ENCODE measurements at places on chromosomes 1 and 21.

DNA sequence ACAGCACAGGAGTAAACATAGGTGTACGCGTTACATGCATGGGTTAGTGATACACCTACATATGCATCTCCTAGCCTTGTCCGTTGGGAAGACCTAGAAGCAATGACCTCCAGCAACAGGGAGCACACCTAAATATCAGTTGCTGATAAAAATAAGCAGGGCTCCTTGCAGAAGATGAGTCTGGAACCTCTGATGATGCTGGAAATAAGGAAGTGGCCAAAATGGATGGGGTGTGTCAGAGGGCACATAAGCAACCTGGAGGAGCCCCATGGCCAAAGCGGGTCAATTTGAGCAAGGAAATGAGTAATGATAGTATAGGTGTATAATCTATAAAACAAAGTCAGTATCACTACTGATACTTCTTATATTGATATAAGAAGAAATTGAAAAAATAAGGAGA is 13.7 kb downstream of the ADARB1 start:
- DNase-seq: no peak

DNA sequence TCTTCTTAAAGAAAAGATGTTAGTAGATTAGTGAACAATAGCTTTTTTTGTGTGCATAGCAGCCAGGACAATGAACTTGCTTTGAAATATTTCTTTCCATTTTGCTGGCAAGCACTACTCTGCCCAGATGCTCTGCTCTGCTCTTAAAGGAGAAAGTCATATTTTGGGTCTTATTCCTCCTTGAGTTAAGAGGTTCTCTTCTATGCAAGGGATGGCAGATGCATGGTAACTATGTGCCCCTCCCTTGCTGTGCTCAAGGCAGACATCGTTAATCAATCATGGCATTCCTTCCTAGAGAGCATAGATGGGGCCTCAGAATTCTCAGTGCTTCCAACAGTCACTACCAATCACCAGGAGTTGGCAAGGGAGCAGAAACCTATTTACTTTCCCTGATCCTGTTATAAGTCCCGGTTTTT is 27.6 kb downstream of the NIPAL3 start:
- peak; percentile 56 for DNase-seq

DNA sequence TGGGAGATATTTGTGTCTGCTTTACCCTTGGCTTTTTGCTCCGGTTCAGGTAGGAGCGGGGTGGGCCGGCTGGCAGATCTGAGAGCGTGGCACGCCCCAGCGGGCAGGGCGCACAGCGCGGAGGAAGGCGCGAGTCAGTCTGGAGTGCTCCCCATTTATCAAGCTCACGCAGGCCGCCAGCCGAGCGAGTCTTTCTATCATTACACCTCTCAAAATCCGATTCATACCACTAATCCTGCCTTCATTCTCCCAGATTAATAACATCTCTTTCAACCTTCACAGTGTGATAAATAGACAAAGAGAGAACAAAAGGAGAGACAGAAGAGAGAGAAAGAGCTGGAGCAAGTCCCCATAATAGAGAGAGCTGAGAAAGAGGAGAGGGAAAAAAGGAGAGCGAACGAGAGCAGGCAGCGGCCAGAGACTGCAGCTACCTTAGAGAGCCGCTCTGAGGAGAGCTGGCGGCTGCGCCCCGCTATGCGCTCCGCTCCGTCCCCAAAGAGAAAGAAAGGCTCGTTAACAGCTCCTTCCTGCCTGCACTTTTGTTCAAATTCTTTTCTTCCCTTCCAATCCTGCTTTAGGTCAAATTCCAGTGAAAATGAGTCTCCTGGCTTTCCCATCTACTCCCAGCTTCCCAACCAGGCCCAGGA is 48.0 kb downstream of the DMAP1 start:
- no peak for DNase-seq

GRCh38 chr1:114024049-114024448 is 44.8 kb downstream of the OLFML3 start:
- DNase-seq: no peak

DNA sequence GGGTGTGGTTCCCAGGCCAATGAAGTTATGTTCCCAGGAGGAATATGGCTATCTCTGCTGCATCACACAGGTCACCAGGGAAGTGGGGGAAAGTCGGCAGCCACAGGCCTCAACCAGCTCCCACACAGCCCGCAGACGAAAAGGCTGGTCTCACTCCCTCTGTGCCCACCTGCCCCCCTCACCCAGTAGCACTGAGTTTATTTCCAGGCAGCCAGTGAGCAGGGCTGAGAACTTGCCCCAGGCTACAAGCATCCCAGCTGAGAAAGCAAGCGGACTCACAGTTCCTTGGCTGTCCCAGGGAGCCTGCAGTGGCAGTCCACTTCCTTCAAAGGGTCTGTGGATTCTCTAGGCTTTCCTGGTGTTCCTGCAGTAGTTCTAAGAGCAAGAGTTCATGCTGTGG is 68.9 kb downstream of the SLC5A9 start:
- DNase-seq: no peak

- DNase-seq: no peak
Measured at GRCh38 chr1:212485571-212485912, 52.8 kb downstream of the NENF start.

GRCh38 chr1:222911866-222912265 is 97.0 kb downstream of the DISP1 start:
- no peak for DNase-seq

DNA sequence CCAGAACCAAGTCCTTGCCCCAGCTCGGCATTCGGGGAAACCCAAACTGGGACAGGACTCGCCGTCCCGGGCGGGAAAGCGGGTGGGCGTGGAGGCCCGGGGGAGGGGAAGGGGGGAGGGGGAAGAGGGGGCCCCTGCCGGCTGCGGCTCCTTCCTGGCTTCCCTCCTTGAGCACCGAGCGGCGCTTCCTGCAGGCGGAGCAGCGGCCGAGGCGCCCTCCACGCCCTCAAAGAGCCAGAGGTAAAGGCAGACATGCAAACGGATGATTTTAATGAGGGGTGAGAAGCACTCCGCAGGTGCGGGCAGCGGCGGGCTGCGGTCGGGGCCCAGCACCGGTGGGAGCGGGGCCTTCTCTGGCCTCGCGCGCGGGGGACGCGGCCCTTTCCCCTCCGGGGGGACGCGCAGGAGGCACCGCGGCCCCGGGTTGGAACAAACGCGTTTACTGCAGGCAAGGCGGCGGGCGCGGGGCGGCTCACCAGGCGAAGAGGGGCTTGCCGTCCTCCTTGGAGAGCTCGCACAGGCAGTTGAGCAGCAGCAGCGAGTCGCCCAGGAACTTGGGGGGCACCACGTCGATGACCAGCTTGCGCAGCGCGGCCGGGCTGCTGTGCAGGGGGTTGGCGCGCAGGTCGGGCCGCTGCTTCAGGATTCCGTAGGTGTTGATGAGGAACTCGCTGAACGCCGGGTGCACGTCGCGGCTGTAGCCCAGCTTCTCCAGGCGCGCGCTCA is 5.7 kb upstream of the FTCD start:
- no peak for DNase-seq

DNA sequence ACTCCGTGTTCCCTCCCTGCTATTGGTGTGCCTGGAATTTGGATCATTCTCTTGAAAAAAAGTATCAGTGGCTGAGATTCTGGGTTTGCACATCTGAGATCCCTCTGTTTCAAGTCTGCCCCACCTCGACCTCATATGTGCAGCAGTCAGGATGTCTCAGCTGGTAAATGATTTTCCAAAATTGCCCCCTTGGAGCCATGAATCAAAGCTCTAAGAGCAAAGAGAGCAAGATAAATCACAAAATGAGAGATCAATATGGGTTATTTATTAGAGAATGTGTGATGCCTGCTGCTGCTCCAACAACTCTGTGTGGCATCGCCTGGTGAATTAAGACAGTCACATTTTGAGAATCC is 8.5 kb downstream of the CRP start:
- DNase-seq: no peak

GRCh38 chr1:101730559-101730958 is 266.2 kb downstream of the OLFM3 start:
- DNase-seq: no peak

All from midbrain (tissue), 1 donor.